ENCODE measurements at places on chromosomes 3 and 15.

DNA sequence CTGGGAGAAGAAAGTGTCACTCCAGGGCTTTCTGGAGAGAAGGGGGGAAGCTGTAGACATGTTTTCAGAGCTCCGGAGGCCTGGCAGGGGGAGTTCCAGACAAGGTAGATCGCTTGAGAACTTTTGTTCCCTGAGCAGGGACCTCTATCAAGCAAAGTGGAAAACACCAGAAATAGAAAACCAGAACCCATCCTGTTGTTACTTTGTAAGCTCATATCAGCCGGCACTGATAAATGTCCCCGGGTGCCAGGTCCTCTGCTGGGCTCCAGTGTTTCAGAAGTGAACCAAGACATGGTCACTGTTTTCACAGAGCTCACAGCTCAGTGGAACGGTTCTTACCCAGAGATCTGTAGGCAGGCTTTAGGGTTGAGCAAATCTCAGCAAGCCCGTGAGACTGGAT, 13.5 kb downstream of the HDDC3 start:
- no peak for DNase-seq

GRCh38 chr3:46849045-46849631, 14.1 kb downstream of the MYL3 start:
- no peak for DNase-seq

DNA sequence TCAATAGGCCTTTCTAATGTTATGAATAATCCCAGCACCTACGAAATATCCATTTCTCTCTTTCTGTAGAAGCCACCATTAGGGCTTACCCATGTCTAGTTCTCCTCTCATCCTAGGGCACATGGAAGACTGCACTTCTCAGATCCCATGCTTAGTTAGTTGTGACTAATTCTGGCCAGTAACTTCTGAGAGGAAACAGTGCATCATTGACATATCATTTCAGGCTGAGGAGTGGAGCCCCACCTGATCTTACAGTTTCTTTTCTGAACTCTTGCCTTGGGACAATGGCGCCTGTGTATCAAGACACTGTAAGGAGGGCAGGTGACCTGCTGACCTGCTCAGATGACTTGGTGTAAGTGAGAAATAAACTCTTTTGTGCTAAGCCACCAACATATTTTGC, 39.4 kb upstream of the TBL1XR1 start:
- no peak for DNase-seq

GRCh38 chr3:157249606-157250005, 89.7 kb upstream of the CCNL1 start:
- DNase-seq, result no peak

- no peak for DNase-seq
Measured at GRCh38 chr15:92921215-92922131, 21.3 kb downstream of the CHD2 start.

- DNase-seq, result no peak
Measured at GRCh38 chr3:13233487-13234485, 160.6 kb upstream of the IQSEC1 start.

DNA sequence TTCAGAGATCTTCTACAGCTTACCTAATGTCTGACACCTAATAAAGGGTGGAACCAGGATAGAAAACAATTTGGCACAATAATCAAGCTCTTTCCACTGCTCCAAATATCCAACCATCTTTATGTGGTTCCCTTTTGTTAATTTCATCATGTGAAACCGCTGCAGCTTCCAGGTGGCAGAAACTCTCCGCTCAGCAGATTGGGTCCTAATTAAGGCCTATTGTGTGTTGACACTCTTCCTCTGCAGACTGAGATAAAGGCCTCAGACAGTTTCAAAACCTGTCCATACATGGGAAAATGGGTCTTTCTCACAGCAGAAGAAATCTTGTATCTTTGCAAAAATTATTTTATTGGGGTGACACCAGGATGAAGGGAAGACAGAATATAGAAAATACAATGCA, 1002.4 kb upstream of the SEMA6D start:
- no peak for DNase-seq

- no peak for DNase-seq
Measured at GRCh38 chr15:82263350-82263749, 732 bp downstream of the SAXO2 start.

GRCh38 chr3:73148682-73149081, 87.2 kb downstream of the EBLN2 start:
- no peak for DNase-seq

GRCh38 chr3:193240850-193241706, at the start of gene PLAAT1:
Gene PLAAT1, plus strand, starts transcription at chr3:193241222. Its CDS starts 14,429 bp downstream, at chr3:193255651.
- peak; percentile 74 for DNase-seq

GRCh38 chr15:67405208-67406191, 115.4 kb upstream of the C15orf61 start:
- DNase-seq, result no peak

DNA sequence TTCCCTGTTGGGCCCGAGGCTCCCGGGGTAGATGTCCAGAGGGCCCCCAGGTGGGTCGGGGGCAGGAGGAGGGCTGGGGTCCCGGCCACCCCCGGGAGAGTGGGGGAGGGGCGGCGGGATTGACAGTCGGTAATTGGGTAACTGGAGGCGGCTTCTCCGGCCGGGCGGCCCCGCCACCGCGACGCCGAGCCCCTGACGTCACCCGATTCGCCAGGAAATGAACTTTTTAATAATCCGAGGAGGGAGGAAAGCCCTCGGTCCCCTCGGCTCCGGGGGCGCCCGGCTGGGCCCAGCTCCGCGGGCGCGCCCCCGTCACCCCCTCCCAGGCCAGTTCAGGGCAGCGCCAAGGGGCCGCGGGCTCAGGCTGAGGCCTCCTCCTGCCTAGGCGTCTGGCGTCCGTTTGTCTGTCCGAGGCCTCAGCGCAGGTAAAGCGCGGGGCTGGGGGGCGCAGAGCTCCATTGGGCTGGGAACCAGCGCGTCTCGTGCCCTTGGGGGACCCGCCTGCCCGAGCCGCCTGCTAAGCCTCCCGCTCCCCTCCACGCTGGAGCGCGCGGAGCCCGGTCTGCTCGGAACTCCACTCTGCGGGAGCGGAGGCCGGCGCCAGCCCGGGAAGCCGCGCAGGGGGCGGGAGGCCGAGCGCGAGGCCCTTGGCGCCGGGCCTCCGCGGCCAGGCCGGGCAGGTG, 3.9 kb downstream of the GATA2 start:
- no peak for DNase-seq

DNA sequence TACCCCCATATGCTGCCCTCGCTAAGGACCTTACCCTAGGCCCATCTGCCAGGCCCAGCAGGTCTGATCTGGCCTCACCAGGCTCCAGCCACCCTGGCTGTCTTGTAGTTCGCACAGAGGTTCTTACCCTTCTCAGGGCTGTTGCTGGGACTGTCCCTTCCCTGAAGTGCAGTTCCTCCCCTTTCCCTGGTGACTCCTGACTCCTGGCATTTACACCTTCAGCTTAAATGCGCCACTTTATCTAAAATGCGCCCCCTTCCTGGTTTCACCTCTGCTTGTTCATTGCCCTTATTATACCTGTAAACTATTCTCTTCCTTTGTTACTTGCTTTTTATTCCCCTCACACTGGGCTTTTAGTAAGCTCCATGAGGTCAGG, 835 bp upstream of the TTLL3 start:
- no peak for DNase-seq

DNA sequence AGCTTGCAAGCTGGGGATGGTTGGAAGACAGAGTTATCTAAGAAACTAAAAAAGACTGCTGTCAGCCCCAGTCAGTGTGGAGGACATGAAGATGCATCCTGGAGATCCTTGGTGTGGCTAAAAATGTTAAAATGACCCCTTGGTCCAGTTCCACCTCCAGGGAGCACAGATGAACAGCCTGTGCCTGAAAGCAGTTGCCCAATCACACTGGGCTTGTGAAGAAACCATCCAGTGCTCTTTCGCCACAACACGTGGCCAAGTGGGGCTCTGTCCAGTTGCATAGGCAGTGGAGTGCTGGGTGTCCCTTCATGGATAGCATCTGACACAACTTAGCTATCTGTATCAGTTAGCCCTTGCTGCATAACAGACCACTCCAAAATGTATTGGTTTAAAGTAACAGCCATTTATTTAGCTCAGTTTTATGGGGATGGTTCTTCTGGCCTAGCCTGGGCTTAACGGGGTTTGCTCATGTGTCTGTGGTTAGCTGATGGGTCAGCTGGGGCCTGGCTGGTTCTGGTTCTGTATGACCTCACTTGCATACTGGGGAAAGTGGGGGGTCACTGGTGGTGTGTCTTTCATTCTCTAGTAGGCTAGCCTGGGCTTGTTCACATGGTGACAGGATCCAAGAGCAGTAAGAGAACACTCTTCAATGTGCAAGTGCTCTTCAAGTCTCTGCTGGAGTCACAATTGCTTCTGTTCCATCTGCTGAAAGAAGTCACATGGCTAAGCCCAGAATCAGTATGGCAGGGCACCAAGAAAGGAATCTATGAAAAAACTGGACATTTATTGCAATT, 226.2 kb downstream of the PDCD6IP start:
- no peak for DNase-seq

- no peak for DNase-seq
Measured at GRCh38 chr15:38168467-38169070, 84.1 kb upstream of the SPRED1 start.

DNA sequence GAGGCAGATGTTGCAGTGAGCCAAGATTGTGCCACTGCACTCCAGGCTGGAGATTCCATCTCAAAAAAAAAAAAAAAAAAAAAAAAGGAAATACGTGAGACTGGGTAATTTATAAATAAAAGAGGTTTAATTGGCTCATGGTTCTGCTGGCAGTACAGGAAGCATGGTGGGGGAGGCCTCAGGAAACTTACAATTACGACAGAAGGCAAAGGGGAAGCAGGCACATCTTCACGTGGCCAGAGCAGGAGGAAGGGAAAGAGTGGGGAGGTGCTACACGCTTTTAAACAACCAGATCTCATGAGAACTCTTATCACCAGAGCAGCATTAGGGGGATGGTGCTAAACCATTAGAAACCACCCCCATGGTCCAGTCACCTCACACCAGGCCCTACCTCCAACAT, 138.2 kb upstream of the IL12A start:
- no peak for DNase-seq

DNA sequence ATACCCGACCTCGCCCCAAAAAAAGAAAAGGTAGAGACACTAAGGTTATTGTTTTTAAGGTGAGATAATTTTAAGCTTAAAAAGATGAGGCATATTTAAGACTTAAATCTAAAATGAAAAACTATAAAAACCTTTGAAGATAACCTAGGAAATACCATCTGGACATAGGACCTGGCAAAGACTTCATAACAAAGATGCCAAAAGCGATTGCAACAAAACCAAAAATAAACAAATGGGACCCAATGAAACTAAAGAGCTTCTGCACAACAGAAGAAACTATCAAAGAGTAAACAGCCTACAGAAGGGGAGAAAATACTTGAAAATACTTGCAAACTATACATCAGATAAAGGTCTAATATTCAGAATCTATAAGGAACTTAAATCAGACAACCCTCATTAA, 80.9 kb downstream of the TMCC1 start:
- no peak for DNase-seq

DNA sequence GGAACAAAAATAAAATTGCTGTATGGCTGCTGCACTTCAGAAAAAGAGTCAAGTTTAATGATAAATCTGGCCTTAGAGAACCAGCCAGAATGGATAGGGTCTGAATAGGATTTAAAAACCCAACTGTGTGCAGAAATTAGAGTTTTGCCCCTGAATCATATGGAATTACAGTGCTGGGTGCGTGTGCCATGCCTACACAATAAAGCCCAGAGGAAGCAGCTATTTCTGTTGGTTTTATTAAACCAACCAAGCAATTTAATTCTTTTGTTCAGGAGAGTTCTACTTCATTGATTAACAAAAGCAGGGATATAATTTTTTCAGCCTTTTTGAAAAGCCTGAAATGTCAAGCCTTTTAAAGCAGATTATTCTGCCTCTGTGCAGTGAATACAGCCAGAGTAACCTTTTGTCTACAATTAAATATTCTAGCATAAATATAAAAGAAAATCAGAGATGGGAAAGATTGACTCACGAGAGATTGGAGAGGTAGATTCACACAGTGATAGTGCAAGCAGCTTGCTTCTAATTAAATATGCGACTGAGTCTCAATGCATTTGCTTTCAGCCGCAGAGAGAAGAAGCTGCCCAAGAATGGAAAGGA, 66.7 kb upstream of the DNAJC19 start:
- no peak for DNase-seq

DNA sequence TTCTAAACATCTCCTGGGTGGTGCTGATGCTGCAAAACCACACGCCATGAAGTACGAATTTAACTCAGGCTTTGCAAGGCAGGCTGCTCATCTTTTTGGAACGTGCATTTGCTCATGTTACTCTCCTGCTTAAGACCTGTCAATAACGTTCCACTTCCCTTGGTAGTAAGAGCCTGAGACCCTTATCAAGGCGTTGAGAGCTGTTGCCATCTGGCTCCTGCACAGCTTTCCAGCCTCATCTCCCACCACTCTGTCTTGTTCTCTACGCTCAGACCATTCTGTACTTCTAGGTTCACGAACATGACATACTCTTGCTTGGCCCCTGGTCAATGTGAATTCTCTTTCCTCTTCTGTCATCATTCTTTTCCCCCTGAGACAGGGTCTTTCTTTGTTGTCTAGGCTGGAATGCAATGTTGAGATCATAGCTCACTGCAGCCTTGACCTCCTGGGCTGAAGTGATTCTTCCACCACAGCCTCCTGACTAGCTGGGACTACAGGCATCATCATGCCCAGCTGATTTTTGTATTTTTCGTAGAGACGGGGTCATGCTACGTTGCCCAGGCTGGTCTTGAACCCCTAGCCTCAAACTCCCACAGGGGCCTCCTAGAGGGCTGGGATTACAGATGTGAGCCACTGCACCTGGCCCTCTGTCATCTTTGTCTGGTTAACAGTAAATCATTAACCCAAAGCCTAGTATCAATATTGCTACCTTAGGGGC, 202.8 kb downstream of the CADPS start:
- no peak for DNase-seq

DNA sequence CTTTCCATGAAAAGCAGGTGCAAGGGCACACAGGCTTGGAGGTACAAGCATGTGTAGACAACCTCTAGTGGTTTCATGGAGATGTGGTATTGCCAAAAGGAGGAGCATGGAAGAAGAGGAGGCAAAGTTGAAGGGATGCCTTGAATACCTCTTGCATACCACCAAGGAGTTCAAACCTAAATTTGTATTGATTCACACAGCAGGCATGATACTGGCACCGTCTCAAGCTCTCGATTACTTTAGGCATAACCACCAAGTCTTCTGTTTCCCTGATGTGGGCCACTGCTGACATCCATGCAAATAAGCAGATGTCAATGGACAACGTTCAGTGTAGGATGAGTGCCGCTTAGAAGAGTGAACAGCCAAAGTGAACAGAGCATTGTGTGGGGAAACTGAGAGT, 87.1 kb downstream of the SCN11A start:
- DNase-seq, result no peak

- no peak for DNase-seq
Measured at GRCh38 chr3:63135367-63135766, 142.7 kb upstream of the SYNPR start.

DNA sequence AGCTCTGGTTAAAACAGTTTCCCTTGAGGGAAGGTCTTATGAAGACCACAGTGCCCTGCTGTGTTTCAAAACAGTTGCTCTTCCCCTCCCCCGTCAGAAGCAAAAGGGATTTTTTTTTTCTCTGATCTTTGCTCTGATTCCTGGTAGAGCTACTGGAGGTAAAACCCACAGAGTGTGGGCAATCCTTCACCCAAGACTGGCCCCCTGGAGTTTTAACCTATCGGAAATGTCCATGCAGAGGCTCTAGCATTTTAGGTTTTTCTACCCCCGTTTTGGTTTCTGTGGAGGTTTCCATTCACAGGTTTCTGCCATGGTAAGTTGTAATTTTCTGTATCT, 27.7 kb downstream of the GRM2 start:
- no peak for DNase-seq

All from GM13976 (cell line).